ENCODE measurements at places on chromosomes 4 and X. TPM values are rescaled to one million over a fixed set of nuclear protein-coding genes. Genes with fewer than 3 reads are reported as not detected.

GRCh38 chr4:1460967-1461868 is 55.0 kb upstream of the NKX1-1 start:
- DNase-seq = no peak

DNA sequence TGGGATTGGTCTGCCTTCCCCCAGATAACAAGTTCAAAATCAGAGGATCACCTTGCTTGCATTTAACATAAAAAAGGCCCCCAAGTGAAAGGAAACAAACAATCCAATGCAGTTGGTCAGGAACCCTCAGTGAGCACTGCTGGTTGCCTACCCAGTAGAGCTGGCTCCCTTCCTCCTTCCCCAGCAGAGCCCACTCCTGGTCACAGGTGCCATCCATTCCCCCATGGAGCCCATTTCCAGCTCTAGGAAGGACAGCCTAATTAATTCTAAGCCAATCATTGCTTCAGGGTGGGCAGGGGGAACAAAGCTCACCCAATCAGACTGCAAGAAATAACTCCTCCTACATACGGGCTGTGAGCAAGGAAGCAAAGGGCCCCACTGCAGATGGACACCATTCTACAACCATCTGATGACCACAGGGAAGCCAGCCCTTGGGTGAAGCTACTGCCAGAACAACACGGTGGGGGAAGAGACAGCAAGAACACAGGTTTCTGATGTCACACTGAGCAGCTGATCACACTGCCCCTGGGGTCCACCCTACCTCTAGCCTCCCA is 86.5 kb downstream of the SH3KBP1 start:
- DNase-seq = no peak

Gene BTK
- total RNA-seq = 8.2 TPM

Gene SMARCAD1
- total RNA-seq = 59.0 TPM

Gene PARM1
- total RNA-seq = 18.9 TPM

Gene RASL11B
- 21.5 TPM for total RNA-seq
